ENCODE measurements at places on chromosomes 16 and 17.

GRCh38 chr17:40560592-40561293 lies 4.5 kb downstream of the CCR7 start:
- DNase-seq, result no peak

GRCh38 chr16:52773026-52773425 lies 226.1 kb upstream of the TOX3 start:
- DNase-seq, result no peak

DNA sequence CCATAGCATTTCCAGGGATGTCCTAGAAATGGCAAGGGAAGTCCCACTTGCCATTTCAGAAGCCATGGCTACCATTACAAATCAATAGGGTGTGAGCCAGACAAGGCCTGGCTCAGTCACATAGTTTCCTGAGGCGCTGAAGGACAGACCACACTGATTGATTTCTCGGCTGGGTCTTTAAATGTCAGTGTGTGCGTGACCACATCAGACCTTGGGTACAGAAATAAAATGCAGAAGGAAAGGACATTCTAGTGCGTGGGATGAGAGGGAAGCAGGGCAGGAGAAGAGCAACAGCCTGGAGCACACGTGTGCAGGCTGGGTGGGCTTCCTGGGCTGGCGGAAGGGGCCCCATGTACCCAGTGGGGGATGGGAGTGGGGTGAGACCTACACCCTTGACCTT lies 58.7 kb upstream of the LYRM9 start:
- no peak for DNase-seq

DNA sequence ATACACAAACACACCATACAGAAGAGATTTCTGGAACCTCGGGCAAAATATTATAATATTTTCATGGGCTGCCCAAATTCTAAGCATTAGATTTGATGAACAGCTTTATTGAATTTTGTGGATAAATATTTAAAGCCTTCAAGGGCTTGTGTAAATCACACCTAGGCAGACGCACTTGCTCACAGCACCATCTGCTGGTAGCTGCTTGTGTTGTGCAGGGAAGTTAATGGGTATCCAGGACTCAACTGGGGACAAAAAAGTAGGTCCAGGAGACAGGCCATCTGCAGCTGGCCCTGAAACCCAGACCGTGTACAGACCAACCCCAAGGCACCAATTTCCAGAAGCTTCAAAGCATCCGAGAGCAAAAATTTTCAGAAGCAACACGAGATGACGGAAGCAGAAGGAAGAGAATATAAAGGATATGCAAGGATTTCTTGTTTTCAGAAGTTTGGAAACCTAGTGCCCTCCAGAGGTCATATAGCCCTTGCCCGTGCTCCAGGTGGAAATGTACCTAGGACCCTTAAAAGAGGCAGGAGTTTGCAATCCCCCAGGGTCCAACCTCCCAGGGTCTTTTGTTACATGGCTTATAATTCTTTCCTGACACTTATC lies 140.0 kb downstream of the CHD9NB start:
- DNase-seq, result peak; percentile 50

GRCh38 chr16:15736529-15736928 lies 86.5 kb downstream of the NDE1 start:
- DNase-seq, result no peak

- no peak for DNase-seq
These were observed 131.4 kb downstream of the WWOX start for GRCh38 chr16:78230832-78231231.

Measured in NCI-H146 (cell line).